ENCODE measurements at places on chromosomes 6 and 20. TPM values are rescaled to one million over a fixed set of nuclear protein-coding genes. Genes with fewer than 3 reads are reported as not detected.

LBP gene
- not detected for total RNA-seq

BPI gene
- not detected for total RNA-seq

MRAP2 gene
- not detected for total RNA-seq

F13A1 gene
- 1.6 TPM for total RNA-seq

TOX2 gene
- 7.3 TPM for total RNA-seq

ENPP4 gene
- total RNA-seq, result 9.8 TPM

ADRM1 gene
- total RNA-seq, result 193 TPM

PRSS35 gene
- not detected for total RNA-seq

FOXC1 gene
- 26.2 TPM for total RNA-seq

RAB44 gene
- 0.07 TPM for total RNA-seq

- no peak for DNase-seq
These were observed at the start of gene ZNF512B for GRCh38 chr20:63969838-63970713. TSS of gene ZNF512B (minus strand) at chr20:63969930. CDS start at chr20:63967950, 1,980 bp downstream.

GRCh38 chr6:90197854-90198496, 98.7 kb downstream of the BACH2 start:
- no peak for DNase-seq

DNA sequence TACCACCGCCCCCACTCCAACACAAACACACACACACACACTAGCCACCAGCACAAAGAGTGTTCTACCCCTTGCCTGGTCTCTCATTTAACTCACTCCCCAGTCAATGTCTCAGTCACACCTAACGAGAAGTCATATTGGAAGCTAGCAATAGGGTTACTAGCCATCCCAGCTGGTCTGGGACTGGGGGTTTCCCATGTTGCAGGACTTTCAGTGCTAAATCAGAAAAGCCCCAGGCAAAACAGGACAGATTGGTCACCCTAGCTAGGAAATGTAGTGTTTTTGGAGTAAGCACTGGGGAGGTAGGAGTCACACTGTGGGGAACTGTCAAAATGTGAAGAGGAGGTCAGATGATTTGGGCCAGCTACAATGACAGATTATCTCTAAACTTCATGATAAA, 158.1 kb downstream of the UNC5CL start:
- no peak for DNase-seq

DNA sequence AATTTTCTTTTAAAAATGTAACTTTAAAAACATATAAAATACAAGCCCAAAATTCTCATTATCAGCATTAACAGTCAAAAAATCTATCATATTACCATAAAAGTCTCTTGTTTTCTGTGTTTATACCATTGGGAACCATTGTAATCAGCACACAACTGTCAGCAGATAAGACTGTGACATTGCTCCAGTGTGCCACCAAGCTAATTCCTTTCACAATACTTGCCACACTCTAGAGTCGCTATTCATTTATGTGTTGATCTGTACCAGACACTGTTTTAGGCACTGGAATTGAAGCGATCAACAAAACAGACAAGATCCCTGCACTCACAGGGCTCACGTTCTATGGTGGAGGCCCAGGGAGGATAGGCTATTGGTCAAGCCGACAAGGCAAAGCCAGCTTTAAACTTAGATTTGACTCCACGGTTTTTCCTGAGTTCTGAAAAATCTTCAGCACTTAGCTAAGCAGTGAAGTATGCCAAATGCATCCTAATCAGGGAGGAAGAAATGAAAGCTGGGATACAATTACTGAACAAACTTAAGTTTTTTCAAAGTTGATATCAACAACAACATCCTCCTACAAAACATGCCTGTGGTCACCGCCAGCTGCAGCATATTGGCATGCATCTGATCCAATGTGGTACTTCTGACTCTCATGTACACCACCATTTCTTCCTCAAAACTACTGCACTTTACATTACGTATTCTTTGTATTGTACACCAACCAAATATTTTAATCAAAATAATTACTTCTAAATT, 60.5 kb downstream of the GMDS start:
- DNase-seq, result no peak

DNA sequence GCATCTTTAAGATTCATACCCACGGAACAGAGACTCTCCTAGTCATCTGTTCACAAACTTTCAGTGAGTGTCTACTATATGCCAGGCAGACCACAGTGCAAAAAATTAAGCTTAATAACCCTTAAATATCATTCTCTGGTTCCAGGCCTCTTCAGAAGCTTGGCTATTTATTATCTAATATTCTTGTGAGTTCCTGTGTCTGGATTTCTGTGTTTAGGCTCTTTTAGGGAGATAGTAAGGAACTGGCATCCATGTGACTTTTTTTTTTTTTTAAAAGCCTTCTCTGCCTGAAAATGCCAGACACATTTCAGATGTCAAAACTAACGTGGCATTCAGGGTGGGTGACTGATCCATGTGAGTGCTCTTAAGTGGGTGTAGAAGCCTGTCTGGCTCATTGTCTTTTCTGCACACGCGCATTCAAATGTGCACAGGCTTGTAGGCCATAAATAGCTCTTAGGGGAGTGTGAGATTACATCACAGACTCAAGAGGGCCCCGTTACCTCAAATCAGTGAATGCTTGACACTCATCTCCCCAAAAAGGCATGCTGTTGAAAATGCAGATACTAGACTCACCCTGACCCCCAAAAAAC, 141.9 kb downstream of the GMPR start:
- no peak for DNase-seq

DNA sequence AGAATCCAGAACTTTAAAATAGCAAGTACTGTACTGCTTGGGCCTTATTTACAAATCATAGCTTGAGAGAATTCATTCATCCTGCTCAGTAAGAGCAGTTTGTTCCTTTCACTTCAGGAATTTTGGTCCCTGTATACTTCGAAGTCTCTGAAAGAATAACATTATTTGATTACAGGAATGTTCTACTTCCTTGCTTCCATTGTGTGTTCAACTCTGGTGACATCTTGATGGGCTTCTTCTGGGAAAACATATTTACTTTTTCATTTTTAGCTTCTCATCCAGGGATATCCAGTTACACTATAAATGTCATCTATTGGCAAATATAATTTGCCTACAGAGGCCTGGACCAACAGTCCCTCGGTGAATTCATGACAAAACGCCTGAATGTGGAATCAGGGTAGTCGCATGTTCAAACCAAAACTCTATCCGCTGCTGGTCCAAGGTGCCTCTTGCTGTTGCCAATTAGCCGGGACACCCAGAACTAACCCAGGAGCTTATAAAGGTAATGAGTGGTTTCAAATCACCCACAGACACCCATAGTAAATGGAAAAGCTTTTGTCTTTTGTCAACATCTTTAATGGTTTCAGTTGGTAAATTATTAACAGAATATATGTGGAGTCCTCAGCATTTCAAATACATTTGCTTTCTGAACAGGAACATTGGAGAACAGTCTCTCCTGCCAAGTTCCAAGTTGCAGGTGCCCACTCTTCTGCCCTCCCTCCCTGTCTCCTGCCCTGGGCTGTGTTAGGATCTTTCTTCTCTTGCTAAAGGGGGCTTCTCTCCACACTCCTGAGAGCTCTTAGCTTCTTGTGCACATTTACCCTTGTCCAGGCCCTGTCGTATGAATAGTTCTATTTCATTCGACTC, 162.5 kb upstream of the CITED2 start:
- no peak for DNase-seq

DNA sequence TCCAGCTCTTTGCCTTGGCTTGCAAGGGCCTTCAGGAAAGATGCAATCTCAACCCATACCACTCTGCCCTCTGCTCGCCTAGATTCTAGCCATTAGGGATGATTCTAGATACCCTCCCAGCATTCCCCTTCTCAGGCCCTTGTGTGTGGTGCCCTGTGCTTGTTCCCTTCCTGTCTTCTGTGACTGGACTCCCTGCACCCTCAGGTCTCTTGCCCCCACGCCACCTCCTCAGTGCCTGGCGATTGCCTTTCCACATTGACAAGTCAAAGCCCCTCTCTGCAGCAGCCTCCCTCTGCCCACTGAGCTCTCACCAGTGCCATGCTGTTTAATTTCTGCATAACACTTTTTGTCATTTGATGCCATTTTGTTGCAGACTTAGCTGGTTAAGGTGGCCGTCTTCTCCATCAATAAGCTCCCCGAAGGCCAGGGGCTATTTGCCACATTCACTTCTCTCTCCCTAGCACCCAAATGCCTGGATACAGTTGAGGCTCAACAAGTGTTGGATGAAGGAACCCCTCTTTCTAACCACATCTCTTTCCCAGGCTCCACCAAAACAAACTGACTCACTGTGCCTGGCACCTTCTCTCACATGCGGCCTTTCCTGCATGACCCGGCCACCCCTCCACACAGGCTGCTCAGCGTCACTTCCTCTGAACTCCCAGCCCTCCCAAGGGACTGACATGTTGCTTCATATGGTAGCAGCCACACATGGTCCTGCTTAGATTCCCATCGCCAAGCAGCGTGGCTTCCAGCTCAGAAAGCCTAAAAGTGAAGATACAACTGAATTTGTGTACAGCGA, 4.6 kb upstream of the TXNDC5 start:
- DNase-seq, result no peak

DNA sequence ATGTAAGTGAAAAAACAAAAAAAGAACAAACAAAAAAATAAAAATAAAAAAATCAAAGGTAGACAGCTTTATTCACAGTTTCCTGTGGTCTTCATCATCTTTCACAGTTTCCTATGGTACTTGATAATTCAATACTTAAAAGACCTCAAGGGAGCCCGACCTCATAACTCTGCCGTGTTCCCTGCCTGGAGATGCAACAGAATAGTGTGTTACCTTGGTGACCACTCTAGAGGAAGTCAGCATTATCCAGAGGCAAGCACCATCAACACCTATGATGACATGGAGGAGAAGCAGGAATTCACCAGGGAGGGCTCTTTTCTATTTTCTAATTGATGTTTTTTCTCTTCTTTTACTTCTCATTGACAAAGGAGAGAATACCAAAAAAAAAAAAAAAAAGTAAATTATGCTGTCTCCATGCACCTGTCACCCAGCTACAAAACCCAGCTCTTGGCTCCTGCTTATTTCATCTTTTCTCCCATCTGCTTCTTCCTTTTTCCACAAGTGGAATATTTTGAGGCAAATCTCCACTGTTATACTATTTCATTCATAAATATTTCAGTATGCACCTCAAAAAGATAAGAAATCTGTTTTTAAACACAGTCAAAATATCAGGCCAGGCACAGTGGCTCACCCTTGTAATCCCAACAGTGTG, 95.8 kb upstream of the STXBP5 start:
- no peak for DNase-seq

- DNase-seq, result no peak
These were observed 6.9 kb upstream of the CST11 start for GRCh38 chr20:23459461-23460150.

GRCh38 chr20:17281478-17281877, 54.6 kb downstream of the PCSK2 start:
- DNase-seq, result no peak

DNA sequence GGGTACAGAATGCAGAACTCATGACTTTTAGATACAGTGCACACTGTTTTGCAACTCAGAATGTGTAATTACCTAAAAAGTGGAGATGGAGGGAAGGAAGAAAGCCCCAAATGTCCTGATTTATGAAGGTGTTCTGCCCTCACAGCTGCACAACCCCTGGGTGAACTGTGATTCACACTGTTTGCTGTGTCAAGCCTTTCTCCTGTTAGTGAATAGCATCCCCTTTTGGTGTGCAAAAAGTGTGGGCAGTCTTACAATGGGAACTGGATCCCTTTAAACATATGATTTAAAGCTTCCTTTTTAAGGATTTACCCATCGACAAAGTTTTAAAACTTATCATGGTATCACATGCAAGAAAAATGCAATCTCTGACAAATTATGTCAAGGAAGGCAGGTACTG, 633.4 kb upstream of the EPHA7 start:
- peak; percentile 23 for DNase-seq

- DNase-seq, result no peak
These were observed 50.9 kb downstream of the GPR63 start for GRCh38 chr6:96786336-96786735.

GRCh38 chr6:139165324-139165723, 30.4 kb downstream of the HECA start:
- no peak for DNase-seq

DNA sequence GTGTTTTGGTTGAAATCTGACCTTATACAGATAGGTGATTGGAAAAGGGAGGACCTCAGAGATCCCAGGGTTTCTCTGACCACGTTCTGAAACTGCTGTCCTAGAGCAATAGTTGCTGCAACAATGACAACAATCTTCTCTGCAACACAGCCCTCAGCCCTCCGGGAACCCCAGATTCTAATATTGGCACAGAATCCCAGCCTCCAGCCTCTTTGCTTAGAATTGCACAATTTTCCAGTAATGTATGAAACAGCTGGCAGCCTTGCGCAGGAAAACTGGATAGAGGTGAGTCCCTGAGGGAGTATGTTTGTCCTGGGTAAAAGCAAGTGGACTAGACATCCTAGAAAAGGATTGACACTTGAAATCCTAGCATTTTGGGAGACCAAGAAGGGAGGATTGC, 30.4 kb upstream of the PNRC1 start:
- no peak for DNase-seq

DNA sequence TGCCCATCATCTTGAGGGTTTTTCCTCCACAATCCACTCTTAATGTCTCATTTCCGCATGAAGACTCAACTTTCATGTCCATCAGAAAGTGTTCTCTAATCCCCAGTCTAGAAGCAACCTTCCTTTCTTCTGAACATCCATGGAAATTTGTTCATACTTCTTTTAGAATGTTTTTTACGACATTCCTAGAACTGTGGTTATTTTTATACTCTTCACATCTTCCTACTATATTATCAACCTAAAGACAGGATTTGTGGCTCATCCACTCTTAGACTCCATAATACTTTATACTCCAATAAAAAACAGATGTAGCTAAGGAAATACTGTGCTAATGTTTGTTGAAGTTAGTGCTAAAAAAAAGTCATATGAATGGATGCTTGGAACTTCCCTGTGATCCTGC, 1.4 kb upstream of the CAP2 start:
- DNase-seq, result no peak

- DNase-seq, result no peak
These were observed 20.5 kb upstream of the AFDN start for GRCh38 chr6:167806061-167806700.

GRCh38 chr6:156449128-156449527, 328.1 kb upstream of the ARID1B start:
- DNase-seq, result no peak

DNA sequence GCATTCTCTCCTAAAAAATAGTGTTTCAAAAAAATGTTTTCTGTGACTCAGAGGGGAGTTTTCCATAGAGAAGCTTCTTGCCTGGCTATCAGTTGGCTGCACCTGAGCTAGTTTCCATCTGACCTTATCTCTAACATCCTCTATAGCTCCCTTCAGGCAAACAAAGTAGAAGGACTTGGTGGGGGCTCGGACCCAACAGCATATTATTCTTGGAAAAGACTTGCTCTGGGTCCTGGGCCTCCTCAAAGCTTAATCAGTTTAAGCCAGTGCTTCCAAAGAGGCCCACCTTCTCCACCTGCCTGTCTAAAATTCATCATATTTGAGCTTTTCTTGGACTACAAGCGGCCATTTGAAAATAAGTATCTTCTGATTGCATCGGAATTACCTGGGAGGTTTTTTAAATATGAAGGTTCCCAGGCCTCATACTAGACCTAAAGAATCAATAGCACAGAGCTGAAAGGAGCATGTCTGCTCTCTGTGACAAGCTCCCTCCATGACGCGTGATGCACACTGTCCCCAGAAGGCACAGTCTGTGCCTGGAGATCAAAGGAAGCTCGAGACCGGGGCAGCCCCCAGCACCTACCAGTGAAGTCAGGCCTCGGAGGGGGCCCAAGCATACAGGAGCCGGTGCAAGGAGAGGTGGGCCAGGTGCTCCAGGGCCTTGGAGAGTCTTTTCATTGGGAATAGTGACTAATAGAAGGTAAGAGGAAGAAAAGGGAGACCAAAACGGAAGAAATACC, 80.6 kb upstream of the HIVEP1 start:
- DNase-seq, result no peak

All from kidney epithelial cell (primary cell).